ENCODE measurements at places on chromosomes 16 and 17.

GRCh38 chr17:2369551-2370210 is 31.2 kb downstream of the MNT start:
- DNase-seq, result no peak

- DNase-seq, result no peak
Observed at GRCh38 chr17:17034496-17035075, 7.7 kb upstream of the MPRIP start.

- no peak for DNase-seq
Observed at GRCh38 chr17:29615492-29616299, 7.0 kb downstream of the CORO6 start.

GRCh38 chr16:12347365-12347764 is 370.8 kb downstream of the SNX29 start:
- DNase-seq, result no peak

GRCh38 chr17:44610871-44611270 is 45.4 kb upstream of the MEIOC start:
- DNase-seq, result no peak

GRCh38 chr17:34081269-34081668 is 173.8 kb upstream of the CCL2 start:
- no peak for DNase-seq

DNA sequence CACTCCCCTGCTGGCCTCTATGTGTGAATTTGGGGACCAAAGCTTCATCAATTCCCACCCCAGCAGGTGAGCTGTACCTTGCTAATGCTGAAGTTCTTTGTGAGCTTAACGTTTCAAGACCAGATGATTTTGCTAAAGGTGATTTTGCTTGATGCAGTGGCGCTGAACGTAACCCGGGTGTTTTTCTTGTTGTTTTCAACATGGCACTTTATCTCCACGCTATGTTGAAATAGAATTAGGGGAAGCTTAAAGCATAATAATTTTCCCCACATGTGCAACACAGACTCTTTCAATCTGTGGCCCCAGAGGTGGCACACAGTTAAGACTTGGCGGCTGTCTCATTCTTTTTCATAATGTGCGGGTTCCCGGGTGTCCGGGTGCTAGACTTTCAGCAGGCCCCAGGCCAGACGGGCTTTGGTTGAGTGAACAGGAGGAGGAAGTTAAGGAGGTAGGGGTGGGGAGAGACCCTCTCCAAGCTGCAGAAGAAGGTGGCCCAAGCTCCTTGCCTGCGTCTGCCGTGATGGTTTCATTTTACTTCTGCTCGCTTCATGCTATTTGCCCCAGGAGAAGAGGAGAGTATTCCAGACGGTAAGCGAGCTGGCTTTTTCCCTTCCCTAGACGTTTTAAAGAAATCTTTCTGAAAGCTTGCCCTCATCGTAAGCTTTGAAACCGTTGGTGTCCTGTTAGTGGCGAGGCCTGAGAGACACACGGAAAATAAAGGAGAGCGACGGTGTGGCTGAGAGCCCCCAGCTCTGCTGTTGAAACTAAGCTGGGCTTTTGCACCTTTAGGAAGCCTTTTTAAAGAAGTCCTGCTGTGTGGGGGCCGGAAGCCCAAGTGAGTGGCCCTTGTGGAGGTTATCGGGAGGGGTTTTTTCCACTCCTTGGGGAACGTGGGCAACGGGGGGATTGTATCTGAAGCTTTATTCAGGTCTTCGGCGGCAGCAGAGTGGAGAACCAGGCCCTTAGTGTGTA is 4.2 kb downstream of the FOXC2 start:
- no peak for DNase-seq

GRCh38 chr16:700684-701584 is 4.7 kb downstream of the FBXL16 start:
- no peak for DNase-seq

DNA sequence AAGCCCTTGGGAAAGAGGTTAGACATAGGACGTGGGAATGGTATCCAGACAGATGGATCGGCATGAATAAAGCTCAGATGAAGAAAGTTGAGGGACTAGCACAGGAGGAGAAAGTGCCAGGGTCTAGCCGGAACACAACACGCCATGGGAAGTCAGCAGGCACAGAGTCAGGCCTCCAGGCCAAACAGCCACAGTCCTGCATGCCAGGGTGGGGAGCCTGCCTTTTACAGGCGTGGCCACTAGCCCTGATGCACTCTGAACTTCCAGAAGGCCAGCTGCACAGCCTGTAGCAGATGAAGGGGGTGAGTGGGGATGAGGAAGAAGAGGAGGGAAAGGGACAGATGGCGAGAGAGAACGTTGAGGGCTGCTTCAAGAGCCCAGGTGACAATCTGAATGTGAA is 5.2 kb downstream of the B9D1 start:
- DNase-seq, result no peak

DNA sequence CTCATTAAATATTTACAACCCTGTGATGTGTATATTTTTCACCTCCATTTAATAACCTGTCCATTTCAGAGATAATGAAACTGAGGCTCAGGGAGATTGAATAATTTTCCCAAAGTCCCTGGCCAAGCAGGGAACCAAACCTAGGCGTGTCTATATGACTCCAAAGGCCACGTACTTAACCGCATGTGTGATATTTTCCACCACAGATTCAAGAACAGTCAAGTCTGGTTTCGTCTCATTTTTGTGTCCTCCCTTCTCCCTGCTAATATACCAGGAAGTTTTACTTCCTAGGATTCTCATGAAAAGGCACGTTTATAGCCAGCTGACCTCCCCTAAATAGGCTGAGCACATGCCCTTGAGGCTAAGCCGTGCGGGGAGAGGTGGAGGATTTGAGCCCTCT is 15.3 kb downstream of the WFIKKN2 start:
- no peak for DNase-seq

- no peak for DNase-seq
Observed at GRCh38 chr16:16147316-16147999, 75.8 kb downstream of the ABCC6 start.

DNA sequence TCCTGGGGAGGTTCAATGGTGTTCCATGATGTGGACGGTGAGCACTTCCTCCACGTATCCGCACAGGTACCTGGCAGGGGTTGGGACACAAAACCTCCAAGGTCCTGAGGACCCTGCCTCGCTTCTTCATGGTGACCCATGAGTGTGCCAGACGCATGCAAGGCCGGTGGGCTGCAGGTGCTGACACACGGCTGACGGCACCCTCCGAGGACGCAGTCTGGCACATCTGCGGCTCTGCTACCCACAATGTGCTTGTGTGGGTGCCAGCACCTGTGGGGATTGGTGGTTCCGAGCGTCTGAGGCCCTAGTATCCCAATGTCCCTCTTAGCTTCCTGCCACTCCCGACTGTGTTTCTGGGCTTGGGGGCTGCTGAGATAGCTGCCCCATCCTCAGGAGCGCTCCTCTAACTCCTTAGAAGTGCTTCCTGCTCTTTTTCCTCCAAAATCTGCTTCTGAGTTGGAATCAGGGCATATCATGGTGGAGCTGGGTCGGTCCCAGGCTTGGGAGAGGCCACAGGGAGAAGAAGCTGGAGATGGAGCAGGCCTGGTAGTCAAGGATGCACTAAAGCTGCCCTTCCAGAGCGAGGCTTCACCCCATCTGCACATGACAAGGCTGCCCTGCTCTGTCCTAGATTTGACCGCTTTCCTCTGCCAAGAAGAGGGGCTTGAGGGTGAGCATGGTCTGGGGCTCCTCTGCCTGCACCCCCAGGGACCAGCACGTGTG is 1.6 kb downstream of the CYGB start:
- no peak for DNase-seq

DNA sequence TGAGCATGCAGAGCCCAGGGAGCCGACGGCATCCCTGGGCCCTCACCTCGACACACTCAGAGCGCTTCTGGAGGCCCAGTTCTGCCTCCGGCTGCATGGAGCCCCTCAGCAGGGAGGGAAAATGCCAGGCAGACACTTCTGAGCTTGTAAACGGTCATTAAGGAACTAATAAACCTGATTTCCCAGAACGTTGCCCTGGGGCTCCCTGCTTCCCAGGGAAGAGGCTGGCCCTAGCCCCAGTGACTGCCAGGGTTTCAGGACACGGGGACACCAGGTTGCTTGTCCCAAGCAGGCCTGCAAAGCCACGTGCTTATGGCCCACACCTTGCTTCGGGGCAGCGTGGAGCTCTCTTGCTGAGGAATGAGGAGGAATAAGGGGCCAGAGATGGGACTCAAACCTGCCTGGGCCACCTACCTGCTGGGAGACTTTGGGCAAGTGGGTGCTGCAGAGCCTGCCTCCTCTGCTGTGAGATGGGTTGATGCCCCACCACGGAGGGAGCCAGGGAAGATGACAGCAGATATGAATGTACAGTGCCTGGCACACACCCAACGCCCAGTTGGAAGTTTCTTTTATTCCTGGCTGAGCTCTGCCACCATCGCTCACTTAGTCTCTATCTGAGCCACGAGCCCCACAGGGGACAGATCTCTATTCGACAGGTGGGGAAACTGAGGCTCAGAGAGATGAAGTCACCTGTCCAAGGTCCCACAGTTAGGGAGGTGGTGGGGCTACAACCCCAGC is 5.4 kb downstream of the RHBDF2 start:
- no peak for DNase-seq

- no peak for DNase-seq
Observed at GRCh38 chr17:4980644-4981216, 6.7 kb downstream of the CAMTA2 start.

DNA sequence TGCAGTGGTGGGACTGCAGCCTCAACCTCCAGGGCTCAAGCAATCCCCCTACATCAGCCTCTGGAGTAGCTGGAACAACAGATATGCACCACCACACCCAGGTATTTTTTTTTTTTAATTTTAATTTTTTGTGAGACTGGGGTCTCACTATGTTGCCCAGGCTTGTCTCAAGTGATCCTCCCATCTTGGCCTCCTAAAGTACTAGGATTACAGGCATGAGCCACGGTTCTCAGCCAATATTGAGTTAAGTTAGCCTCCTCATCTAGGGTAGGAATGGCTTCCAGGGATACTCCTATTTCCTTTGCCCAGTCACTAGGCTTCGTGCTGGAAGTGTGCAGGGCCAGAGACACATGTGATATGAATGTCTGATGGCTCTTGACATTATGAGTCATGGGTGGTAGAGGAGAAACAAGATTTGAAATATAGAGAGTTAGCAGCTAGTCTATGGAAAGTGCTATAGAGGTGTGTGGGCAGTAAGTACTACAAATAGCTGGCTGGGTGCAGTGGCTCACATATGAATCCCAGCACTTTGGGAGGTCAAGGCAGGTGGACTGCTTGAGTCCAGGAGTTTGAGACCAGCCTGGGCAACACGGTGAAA is 8.0 kb upstream of the HES7 start:
- no peak for DNase-seq

- no peak for DNase-seq
Observed at GRCh38 chr17:76920364-76921139, 52.3 kb downstream of the MGAT5B start.

DNA sequence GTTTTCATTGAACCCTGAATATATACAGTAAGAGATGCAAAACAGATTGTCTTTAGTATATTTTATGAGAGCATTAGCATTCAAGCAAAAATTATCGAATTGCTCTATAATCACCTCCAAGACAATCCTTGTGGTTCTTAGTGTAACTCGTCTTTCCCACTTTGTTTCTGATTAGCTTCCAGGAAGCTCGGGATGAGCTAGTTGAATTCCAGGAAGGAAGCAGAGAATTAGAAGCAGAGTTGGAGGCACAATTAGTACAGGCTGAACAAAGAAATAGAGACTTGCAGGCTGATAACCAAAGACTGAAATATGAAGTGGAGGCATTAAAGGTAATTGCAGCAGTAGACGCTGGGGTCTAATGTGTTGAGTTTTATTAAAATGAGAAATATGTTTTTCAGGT is 9.9 kb downstream of the NDEL1 start:
- no peak for DNase-seq

GRCh38 chr17:72434581-72434980 is 313.8 kb downstream of the SOX9 start:
- DNase-seq, result no peak

GRCh38 chr16:19392352-19392751 is 25.3 kb upstream of the TMC5 start:
- DNase-seq, result no peak

DNA sequence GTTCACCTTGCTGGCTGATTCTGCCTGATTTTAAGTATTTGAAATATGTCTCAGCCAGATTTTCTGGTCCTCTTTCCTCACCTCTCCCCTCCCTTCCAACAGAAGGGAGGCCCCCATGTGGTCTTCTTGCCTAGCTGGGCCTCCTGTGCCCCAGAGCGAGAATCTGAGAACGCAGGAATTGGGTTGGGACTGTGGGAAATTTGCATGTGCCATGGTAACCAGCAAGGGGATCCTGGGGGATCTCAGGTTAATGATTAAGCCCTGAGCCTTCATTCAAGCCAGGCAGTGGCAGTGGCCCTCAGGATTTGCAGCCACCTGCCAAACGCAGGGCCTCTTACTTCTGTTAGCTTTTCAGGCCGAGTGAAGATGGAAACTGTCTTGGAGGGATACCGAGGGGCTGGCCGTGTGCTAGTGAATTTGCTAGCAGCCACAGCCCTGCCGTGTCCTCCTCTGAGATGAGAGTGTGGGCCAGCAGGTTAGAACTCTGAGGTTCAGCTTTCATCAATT is 40.2 kb downstream of the KSR1 start:
- DNase-seq, result no peak

GRCh38 chr16:85798283-85798776 is 1.0 kb downstream of the EMC8 start:
- no peak for DNase-seq

GRCh38 chr17:68512960-68513474 is 787 bp downstream of the PRKAR1A start:
- DNase-seq, result peak; percentile 13

GRCh38 chr17:56785405-56785804 is 48.3 kb downstream of the C17orf67 start:
- peak; percentile 9 for DNase-seq

GRCh38 chr16:17170435-17170834 is 300.3 kb downstream of the XYLT1 start:
- no peak for DNase-seq

- no peak for DNase-seq
Observed at GRCh38 chr17:18045691-18046350, 6.6 kb downstream of the GID4 start.

GRCh38 chr16:11966173-11966572 is 1.2 kb downstream of the TNFRSF17 start:
- no peak for DNase-seq

All from HS-5 (cell line).